MG63 (cell line): ENCODE measurements at places on chromosomes 11 and 22.

- DNase-seq, result no peak
These were observed 78.4 kb downstream of the XRRA1 start for GRCh38 chr11:74870485-74870884.

- no peak for DNase-seq
These were observed 10.9 kb downstream of the NCF4 start for GRCh38 chr22:36871669-36872081.

GRCh38 chr11:8730697-8731020, 48.1 kb downstream of the RPL27A start:
- no peak for DNase-seq

- DNase-seq, result no peak
These were observed 13.4 kb downstream of the APLNR start for GRCh38 chr11:57223601-57224000.
